Breast epithelium (tissue), 4 donors: ENCODE measurements at places on chromosomes 5 and 9. TPM values are rescaled to one million over a fixed set of nuclear protein-coding genes. Genes with fewer than 3 reads are reported as not detected.
A peak's percentile ranks its signal among the peaks of the same experiment; 100 is the strongest.

NTRK2 gene
- 134 TPM for total RNA-seq

MATR3 gene
- total RNA-seq: 279 TPM

AQP7 gene
- total RNA-seq: 193 TPM

DNA sequence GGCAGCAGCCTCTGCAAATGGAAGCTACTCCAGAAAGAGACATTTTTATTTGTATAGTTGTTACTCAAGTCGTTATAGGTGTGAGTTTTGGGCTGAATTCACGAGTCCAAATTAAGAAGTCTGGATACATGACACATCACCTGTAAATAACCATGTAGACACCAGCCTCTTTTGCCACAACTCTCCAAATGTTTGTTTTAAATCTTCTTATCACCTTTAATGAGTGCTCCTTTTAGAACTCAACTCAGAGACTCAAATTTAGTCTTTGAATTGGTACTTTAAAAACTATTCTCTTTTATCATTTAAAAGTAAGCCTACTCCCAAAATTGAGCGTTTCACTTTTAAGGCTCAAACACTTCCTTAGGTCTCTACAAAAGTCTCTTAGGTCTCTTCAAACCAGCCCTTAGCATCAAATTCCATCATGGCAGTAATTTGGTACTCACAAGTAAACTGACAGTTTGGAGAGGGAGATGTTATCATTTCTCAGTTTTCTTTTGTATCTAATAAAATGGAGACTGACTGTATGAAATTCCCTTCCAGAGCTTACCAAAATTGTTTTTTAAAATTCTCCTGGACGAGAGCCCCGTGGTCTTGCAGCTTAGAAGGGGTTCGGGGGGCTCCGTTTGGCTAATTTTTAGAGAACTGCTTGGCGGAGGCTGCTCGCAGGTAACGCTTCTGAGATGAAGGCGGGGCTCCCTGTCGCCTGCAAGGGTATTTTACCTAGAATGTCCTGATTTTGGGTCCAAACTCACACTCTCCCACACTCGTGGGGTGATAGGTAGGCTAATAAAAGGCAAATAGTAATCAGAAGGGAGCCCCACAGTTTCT lies 194.6 kb downstream of the MEF2C start:
- H3K27ac ChIP-seq: no peak overlapping the region
- no peak overlapping the region for H3K4me3 ChIP-seq
- H3K27me3 ChIP-seq: peaks cover 17% of the 10 kb centered on the region
- no peaks in the 10 kb centered on the region for H3K36me3 ChIP-seq
- DNase-seq: no peak
- H3K4me1 ChIP-seq: peaks cover 7% of the 10 kb centered on the region

- no peak for DNase-seq
- peak overlapping the region; percentile 55 for H3K4me3 ChIP-seq
- H3K27ac ChIP-seq: no peak overlapping the region
- H3K27me3 ChIP-seq: no peaks in the 10 kb centered on the region
- no peaks in the 10 kb centered on the region for H3K4me1 ChIP-seq
- no peaks in the 10 kb centered on the region for H3K36me3 ChIP-seq
Measured at GRCh38 chr9:96020300-96020791, 144.9 kb downstream of the ERCC6L2 start.

GRCh38 chr5:172093965-172094364 lies 87.5 kb upstream of the FBXW11 start:
- no peaks in the 10 kb centered on the region for H3K36me3 ChIP-seq
- H3K27me3 ChIP-seq: no peaks in the 10 kb centered on the region
- H3K4me1 ChIP-seq: no peaks in the 10 kb centered on the region
- no peak overlapping the region for H3K4me3 ChIP-seq

DNA sequence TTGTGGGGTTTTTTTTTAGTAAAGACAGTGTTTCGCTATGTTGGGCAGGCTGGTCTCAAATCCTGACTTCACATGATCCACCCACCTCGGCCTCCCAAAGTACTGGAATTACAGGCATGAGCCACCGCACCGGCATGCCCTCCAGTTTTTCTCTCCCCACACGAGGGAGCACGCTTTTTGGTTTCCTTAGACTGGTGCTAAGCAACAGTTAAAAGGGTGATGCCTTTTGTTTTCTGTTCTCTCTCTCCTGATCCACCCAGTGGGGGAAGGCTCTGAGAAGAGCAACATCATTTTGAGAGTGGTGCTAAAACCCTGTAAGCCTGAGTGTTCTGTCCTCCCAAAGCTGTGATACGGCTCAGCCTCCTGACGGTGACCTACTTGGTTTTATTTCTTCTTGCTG lies 146.6 kb downstream of the MAN2A1 start:
- H3K4me1 ChIP-seq: no peaks in the 10 kb centered on the region
- no peak overlapping the region for H3K4me3 ChIP-seq
- no peak overlapping the region for H3K27ac ChIP-seq
- DNase-seq: no peak

DNA sequence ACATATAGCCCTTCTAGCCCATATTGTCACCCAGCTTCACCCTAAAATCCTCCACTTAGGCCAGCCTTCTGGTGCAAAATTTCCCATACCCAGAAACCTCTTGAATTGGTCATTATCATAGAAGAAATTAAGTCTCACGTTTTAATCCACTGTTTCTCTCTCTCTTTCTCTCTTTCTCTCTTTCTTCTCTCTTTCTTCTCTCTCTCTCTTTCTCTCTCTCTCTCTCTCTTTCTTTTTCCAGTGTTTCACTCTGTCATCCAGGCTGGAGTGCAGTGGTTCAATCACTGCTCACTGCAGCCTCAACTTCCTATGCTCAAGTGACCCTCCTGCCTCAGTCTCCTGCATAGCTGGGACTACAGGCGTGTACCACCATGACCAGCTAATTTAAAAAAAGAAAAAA lies 363.4 kb downstream of the TMEM167A start:
- H3K27ac ChIP-seq: no peak overlapping the region
- H3K27me3 ChIP-seq: no peaks in the 10 kb centered on the region

DNA sequence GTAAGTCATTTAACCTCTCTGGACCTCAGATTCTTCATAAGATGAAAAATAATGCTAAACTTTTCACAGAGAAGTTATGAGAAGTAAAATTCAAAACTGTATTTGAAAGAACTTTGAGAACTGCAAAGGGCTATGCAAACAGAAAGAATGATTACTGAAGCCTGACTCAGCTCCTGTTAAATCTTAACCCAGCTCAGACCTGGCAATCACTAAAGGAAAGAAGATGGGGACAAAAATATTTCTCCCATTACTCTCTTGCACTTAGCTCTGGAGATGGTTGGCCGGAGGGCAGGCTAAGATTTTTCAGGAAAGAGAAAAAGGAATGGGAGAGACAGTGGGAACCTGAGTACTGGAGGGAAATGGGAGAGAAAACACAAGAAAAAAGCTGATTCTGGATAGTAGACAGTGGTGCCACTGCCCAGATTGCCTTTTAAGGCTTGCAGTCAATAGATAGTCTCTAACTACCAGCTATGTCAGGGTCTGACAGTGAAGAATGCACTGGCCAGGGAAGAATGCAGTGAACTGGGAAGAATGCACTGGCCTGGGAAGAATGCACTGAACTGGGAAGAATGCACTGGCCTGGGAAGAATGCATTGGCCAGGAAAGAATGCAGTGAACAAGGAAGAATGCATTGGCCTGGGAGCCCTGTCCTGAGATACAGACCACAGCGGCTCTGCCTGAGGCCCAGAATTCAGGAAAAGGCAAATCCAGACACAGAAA lies 25.2 kb upstream of the CEMIP2 start:
- H3K36me3 ChIP-seq: no peaks in the 10 kb centered on the region
- H3K27ac ChIP-seq: no peak overlapping the region
- no peak for DNase-seq
- H3K4me1 ChIP-seq: no peaks in the 10 kb centered on the region
- H3K27me3 ChIP-seq: no peaks in the 10 kb centered on the region

- H3K27ac ChIP-seq: no peak overlapping the region
- H3K27me3 ChIP-seq: no peaks in the 10 kb centered on the region
- H3K4me3 ChIP-seq: no peak overlapping the region
- no peak for DNase-seq
Measured at GRCh38 chr5:74736759-74737158, 30.2 kb downstream of the GFM2 start.

DNA sequence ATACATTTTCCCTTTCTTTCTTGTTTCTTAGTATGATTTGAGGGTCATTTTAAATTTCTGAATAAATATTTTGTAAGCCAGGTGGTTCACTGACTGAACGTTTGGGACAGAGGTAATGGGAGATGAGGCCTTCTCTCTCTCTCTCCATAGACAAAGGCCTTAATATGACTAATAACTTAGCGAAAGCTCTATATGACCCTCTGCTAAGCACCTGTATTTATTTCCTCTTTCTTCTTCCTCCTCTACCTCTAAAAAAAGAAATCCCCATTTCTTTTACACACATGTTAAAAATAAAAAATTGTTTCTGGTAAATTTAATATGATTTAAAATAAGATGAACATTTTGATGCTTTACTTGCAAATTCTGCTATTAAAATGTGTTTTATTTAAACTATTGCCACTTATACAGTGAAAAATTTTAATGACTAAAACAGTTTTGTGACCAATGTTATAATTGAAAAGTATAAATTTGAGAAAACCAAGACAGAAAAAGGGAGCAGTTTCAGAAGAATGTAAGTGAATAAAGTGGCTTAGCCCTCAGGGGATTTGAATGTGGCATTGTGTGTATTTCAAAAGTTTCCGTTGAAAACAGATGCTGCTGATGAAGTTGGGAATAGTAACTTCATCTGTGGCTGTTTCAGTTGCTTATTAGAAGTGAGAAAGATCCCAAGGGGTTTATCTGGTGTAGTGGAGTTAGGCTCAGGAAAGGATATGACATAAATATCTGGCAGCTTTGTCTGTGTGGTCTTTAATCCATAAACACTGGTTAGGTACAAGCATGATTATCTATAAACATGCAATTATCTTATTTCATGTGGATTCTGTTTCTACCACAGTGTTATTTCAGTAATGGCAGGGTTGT lies 128.6 kb upstream of the GRHPR start:
- H3K4me1 ChIP-seq: peaks cover 2% of the 10 kb centered on the region
- H3K4me3 ChIP-seq: no peak overlapping the region
- no peaks in the 10 kb centered on the region for H3K27me3 ChIP-seq
- H3K36me3 ChIP-seq: no peaks in the 10 kb centered on the region
